ENCODE measurements at places on chromosomes 1 and 21.

DNA sequence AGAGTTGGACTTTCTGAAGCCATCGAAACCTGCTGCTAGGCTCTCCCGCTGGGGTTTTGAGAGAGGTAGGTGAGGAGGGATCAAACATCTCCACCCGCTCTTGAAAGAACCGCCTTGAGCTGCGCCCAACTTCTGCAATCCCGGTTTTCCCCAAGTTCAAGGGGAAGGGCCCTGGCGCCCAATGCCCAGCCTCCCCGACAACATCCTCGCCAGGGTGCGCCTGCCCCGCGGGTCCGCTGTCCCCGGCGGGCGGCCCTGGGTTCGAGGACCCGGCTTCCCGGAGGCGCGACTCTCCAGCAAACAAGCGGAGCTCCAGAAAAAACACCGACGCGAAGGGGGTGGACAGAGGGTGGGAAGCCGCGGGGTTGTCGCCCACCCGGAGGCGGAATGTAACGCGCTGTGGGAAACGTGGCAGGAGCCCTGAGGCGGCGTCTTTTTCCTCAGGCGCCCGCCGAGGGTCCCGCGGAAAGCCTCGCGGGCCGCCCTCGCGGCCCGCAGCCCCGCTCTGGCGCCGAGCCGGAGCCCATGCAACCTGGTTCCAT, 607 bp downstream of the BTG3 start:
- no peak for DNase-seq

GRCh38 chr1:33588726-33589125, 116.3 kb downstream of the ZSCAN20 start:
- no peak for DNase-seq

DNA sequence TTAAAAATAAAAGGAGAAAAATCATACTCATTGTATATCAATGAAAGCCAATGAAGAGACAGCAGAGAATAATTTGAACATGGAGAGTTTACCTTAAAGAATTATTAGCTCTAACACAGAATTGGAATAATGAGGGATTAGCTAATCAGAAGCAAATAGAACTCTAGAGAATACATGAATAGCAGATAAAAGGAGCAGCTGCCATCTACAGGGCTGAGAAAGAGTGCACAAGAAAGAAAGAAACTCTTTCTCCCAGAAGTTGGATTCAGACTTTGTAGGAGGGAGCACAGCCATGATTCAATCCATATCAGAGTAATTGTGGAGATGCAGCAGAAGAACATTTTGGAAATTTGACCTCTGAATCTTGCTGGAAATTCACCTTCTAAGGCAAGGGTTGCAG, 1171.2 kb downstream of the PLA2G4A start:
- DNase-seq: peak; percentile 11

DNA sequence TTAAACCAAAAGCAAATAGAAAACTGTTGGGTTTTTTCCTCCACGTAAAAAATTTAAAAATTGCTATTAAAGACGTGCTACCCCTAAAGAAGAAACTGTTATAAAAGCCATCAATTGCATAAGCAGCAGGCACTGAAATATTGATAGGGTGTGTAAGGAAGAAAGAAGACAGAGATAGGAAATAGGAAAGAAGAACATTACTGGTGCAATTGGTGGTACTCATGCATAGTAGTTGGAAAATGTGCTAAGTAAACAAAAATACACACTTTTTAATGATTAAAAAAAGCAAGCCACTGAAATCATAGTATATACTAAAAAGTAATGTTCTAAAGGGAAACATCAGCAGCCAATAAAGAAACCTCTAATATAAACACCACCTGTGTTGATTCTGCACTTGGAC, 52.8 kb upstream of the ANGPTL3 start:
- no peak for DNase-seq

DNA sequence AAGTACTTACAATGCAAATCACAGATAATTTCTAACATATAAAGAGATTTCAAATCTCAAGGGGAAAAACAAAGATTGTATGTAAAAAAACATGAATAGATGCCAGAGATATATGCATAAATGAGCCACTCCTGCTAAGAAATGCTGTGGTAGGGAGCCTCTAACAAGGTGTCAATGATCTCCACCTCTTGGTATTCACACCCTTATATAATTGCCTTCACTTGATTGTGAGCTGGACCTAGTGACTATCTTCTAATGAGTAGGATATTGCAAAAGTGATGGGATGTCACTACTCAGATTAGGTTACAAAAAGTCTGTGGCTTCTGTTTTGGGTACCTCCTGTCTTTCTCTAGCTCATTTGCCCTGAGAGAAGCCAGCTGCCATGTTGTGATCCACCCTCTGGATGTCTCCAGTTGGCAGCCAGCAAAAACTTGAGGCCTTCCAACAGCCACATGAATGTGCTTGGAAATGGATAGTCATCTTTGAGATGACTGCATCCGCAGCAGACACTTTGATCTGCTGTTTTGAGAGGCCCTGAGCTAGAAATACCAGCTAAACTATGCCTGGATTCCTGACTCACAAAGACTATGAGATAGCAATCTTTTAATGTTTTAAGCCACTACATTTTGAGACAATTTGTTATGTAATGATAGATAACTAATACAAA, 196.1 kb upstream of the FGGY start:
- DNase-seq: no peak

DNA sequence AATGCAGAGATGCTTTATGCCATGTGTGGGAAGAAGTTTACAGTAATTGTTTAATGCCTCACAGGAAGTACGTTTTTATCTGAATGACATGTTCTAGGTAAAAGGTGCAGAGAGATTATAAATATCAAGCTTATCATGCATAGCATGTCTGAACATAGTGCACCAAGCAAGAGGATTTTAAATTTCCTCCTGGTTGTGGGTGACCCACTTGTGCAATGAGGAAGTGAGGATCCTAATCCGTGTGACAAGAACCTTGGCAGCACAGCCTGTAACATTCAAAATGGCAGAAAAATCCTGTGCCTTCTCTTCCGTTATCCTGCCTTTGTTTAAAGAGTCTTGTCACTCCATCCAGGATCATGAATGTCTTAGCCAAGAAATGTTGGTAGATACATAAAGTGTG, 75.6 kb downstream of the PLA2G4A start:
- no peak for DNase-seq

GRCh38 chr1:32151319-32151787, 28.1 kb upstream of the TXLNA start:
- no peak for DNase-seq

- no peak for DNase-seq
Observed at GRCh38 chr1:230284891-230285290, 141.2 kb downstream of the PGBD5 start.

GRCh38 chr1:20413776-20414140, 72.3 kb downstream of the CAMK2N1 start:
- no peak for DNase-seq

DNA sequence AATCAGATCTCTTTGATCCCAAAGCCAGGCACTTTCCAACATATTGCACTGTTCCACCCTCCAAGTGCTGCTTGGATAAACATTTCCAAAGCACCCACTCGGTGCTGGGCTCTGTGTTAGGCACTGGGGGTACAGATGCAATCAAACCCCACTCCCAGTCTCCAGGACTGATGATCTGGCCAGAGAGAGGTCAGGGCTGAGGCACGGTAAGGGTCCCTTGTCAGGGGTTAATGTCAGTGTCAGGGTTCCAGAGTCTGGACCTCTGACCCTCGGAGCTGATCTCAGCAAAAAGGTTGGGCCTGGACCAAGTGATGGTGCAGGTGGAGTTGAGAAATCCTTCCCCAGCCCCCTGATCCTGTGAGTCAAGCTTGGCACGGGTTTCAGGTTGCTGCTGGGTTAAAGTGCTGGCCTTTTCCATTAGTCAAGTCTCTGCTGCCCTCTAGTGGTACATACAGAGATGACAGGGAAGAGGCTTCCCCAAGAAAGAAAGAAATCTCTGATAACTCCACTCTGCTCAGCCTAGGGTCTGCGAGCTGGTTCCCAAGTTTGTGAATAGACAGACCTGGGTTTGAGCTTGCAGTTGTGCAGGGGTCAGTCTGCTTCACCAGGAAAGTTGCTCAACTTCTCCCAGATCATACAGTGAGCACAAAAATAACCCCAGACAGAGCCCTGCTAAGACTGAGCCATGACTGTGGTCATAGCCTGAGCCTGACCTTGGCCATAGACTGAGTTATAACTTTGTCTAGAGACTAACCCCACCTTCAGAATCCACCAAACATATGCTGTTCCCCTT, 74.6 kb downstream of the DMRTA2 start:
- peak; percentile 64 for DNase-seq

- no peak for DNase-seq
Observed at GRCh38 chr1:68332041-68332440, 99.7 kb upstream of the WLS start.

- DNase-seq: no peak
Observed at GRCh38 chr1:160079448-160079847, 1.9 kb upstream of the KCNJ9 start.

- no peak for DNase-seq
Observed at GRCh38 chr1:104092698-104093097, 343.0 kb downstream of the AMY1C start.

- no peak for DNase-seq
Observed at GRCh38 chr1:240492832-240493440, 119.0 kb downstream of the GREM2 start.

DNA sequence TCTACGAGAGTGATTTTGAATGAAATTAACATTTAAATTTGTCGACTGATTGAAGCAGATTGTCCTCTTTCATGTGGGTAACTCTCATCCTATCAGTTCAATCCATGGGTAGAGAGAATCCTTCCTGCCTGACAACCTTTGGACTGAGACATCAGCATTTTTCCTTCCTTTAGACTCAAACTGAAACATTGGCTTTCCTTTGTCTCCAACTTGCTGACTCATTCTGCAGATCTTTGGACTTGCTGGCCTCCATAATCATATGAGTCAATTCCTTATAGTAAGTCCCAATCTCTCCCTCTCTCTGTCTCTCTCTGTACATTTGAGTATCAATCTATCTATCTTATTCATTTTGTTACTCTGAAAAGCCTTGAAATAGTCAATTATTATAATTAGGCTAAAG, 416.7 kb downstream of the LRRIQ3 start:
- peak; percentile 46 for DNase-seq

DNA sequence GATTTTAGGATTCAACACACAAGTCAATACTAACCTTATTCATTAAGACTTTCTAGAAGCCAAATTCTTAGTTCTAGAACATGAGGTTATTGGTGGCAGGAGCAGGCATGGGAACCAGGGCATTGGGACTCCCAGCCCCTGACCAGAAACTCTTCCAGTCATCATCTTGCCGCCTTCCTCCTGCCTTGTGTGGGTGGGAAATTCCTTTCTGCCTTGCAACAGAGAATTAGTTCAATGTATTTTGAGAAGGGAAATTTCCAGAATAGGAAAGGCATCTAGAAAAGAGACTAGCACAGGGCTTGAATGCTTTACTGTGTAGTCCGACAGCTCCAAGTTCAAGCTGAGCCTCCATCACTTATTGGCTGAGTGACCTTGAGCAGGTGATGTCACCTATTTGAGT, 8.7 kb downstream of the GRHL3 start:
- DNase-seq: no peak

DNA sequence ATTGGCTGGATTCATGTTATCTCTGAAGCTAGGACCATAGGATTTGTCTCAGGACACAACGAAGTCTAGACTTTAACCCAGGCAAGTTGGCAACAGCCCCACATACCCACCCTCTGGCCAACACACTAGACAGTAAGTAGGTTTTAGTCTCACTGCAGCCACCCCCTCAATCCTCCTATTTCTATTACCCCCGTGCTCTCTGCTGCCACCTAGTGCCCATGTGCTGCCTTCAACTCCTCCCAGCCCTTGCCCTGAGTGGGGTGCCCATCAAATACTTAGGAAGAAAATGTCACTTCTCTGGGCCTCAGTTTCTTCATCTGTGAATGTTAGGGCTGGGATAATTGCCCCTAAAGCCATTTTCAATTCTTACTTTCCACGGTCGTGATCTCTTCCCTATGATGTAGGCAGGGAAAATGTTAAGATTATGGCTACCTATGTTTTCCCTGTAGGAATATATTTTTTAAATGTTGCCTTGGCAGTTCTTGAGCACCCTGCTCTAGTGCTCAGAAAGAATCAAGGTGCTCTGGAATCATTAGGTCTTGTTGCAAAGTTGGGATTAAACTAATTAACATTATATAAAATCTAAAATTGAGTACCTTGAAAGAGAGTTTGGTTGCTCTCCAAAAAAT, 213.0 kb downstream of the LMX1A start:
- peak; percentile 66 for DNase-seq

GRCh38 chr1:17075470-17076255, 21.8 kb upstream of the SDHB start:
- peak; percentile 72 for DNase-seq

DNA sequence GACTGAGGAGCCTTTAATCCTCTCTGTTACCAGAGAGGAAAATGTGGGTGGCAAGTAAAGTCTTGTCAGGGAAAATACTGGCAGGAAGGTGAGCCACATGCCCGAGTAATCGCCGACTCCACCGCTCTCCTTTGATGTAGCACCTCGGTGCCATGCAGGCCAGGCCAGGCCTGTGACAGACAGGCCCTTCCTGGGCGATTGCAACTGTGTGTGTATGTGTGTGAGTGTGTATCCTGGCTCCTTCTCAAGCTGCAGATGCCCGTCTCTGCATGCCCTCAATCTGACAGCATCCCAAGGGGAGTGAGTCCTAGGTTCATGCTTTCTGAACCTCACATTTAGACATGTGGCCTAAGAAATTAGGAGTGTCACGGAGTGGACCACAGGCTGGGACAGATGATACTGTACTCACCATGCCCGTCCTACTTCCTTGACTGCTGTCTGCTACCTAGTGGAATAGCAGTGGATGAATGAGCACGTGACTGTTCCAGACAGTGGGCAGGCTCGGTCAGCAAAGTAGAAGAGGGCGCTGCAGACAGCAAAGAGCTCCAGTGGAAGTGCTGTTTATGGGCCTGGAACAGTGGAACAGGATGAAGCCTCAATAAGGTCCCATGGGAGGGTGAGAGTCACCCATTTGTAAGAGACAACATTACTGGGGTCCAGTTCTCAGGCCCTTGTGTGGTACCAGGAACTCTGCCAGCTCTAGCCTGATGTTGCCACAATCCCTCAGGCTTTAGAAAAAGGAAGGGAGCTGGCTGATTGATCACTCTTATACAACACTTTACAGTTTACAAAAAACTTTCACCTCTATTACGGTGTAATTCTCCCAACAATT, 25.3 kb downstream of the SERTAD4 start:
- DNase-seq: no peak

GRCh38 chr1:65221638-65222339, 73.8 kb downstream of the AK4 start:
- no peak for DNase-seq

- peak; percentile 33 for DNase-seq
Observed at GRCh38 chr1:51861669-51862068, 16.9 kb downstream of the NRDC start.

GRCh38 chr1:39416609-39417008, 74.8 kb upstream of the BMP8A start:
- DNase-seq: no peak

DNA sequence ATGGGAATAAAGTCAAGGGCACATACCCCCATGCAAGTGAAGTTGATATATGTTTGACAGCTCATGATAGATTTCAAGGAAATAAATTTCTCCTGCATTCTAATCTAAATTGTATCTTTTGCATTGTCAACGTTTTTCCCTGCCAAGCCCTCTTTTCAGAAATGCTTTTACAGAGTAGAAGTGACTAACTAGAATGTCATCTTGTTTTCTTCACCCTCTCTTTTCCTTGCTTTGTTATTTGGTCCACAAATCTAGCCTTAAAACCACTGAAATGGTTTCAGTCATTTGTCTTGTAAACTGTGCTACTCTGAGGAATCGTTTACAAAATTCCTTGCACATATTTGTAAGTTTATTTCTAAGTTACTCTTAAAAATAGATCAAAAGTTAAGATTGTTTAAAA, 600.8 kb upstream of the CXADR start:
- peak; percentile 2 for DNase-seq

GRCh38 chr1:222286011-222286410, 261.9 kb downstream of the HHIPL2 start:
- no peak for DNase-seq
